Left forelimb (tissue), 1 donor: ENCODE measurements at places on chromosomes 6 and 20.

GRCh38 chr6:138446821-138447220 is 42.8 kb downstream of the HEBP2 start:
- DNase-seq = no peak

- DNase-seq = no peak
These were observed 119.1 kb downstream of the CHD6 start for GRCh38 chr20:41499064-41499463.

GRCh38 chr6:84615113-84615850 is 149.1 kb downstream of the TBX18 start:
- DNase-seq = no peak

DNA sequence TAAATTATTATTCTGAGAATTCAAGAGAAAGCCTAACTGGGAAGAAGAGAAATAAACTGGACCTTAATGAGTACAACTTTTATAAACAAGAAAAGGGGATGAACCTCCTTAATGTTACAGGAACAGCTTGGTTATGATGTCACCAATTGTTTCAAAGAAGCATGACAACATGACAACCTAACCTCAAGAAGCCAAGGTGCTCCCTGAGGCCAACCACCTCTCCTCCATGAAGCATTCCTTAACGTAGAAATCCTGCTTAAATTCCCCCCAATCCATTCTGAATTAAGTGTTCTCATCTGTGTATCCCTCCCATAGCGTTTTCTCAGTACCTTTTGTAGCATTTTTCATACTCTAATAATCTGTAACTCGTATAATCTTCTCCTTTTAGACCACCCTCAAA is 1.7 kb downstream of the HBS1L start:
- no peak for DNase-seq

- DNase-seq = no peak
These were observed 35.2 kb upstream of the HLA-G start for GRCh38 chr6:29792123-29793035.

- DNase-seq = no peak
These were observed 197.0 kb downstream of the SIM1 start for GRCh38 chr6:100267721-100268123.

GRCh38 chr20:60191014-60191413 is 232.8 kb downstream of the CDH26 start:
- no peak for DNase-seq

DNA sequence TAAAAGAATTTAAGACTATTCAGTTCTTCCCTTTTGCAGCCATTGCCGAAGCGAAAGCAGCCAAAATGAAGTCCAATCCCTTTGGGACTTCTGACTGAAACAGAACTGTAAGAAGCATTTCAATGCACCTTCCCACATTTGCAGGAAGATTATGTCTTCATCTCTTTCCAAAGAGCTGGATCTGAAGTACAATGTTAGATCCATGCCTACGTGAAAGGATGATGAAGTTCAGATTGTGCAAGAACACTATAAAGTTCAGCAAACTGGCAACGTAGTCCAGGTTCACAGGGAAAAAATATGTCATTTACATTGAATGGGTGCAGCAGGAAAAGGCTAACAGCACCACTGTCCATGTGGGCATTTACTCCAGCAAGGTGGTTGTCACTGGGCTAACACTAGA is 6.0 kb upstream of the FILIP1 start:
- no peak for DNase-seq

DNA sequence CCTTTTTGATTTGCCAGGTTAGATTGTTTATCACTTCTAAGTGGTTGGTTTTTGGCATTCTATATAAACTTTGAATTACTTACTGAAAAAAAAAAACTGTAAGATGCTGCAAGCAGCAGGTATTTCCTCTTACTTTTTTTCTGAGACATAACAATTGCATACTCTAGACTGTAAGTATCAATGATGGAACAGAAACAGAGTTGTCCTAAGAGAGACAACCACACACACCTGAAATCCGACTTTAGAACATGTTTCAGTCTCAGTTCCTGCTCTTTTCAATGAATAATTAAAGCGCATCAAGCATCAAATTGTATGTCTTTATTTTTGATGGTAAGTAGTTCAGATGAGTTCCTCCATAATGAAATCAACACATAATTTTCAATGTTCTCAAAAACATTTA is 105.3 kb upstream of the KHDRBS2 start:
- no peak for DNase-seq

DNA sequence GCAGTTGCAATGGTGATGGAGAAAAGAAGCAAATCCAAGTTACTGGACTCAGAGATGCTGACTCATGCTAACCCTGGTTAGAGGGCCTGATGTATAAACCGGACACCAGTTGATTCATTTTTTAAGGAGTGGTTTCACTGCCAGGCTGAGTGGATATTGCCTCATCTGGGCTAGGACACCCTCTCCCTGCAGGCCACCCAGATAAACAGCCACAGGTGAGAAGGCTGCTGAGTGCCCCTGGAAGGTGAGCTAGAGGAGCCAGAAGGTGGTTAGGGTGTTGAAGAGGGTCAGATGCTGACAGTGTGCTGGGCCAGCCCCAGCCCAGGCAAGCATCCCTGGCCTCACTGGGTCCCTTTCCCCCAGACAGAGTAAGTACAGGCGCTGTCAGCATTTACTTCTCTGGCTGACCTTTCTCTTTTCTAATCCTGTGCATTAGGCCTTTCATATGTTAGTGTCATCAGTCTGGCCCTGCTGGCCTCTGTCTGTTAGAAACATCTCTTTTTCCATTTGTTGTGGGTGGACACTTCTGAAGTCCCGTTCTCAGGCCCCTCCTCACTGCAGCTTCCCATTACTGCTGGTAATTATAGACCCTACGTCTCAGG is 13.5 kb downstream of the EPB41L1 start:
- DNase-seq = no peak

DNA sequence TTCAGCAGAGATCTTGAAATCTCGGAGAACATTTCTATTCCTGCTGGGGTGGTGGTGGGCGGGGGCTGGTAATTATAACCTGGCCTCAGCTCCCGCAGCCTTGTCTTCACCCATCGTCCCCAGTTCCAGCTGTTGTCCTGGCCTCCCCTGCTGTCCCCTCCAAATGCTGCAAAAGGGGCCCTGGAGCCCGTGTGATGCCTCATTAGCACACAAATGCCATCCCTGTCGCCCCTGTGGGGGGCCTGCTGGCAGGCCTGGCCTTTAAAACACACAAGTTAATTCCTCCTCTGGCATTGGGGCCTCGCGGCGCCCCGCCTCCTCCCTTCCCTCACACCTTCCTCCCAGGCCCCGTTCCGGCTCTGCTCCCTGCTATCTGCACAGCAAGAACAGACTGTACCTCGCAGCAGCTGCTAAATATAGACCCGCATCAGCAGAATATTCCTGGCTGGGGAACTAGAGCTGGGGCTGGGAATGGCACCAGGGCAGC is 85.7 kb downstream of the CDH22 start:
- no peak for DNase-seq

- DNase-seq = no peak
These were observed 123.9 kb downstream of the COL12A1 start for GRCh38 chr6:75081921-75082320.

- no peak for DNase-seq
These were observed 9.1 kb upstream of the CD40 start for GRCh38 chr20:46108976-46109375.

DNA sequence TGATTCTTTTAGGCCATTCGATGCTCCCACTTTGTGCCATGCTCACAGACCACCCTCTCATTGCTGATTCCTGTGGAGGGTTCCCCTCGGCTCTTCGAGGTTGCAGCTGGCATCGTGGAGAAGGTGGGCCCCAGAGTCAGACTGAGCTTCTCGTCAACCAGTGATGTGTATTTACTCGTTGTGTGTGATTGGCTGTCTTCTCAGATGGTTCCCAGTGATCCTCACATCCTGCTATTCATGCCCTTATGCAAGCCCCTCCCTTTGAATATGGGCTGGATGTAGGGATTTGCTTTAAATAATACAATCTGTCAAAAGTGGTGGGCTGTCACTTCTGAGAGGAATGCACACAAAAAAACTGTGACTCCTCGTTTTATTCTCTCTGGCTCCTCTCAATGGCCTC is 99.6 kb upstream of the ENPP5 start:
- no peak for DNase-seq

DNA sequence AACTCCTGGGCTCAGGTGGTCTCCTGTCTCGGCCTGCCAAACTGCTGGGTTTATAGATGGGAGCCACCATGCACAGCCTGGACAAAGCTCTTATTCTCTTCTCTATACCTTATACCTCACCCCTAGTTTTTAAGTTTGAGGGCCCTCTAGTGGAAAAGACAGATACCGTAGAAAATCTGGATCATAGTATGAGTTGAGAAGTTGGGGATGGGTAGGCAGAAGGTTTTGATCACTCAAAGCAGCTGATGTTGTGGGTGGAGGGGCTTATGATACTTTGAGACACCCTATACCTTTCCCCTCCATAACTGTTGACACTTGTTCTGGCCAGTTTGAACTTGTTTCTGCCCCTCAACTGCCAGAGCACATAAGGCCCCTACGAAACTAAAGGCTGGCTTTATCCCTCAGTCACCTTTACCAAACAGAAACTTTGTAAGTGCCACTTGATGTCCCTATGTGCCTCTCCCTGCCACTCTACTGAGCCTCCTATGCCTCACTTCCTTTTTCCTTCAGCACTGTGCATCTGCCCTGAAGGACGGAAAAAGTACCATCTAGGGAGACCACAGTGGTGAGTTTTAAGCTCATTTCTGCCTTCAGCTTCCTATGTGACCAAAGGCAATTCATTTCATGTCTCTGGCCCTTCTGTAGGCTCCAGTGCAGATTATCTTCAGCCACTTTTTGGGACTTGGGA is 28.6 kb downstream of the RALY start:
- no peak for DNase-seq

GRCh38 chr6:105374010-105374420 is 28.9 kb downstream of the PREP start:
- DNase-seq = no peak

DNA sequence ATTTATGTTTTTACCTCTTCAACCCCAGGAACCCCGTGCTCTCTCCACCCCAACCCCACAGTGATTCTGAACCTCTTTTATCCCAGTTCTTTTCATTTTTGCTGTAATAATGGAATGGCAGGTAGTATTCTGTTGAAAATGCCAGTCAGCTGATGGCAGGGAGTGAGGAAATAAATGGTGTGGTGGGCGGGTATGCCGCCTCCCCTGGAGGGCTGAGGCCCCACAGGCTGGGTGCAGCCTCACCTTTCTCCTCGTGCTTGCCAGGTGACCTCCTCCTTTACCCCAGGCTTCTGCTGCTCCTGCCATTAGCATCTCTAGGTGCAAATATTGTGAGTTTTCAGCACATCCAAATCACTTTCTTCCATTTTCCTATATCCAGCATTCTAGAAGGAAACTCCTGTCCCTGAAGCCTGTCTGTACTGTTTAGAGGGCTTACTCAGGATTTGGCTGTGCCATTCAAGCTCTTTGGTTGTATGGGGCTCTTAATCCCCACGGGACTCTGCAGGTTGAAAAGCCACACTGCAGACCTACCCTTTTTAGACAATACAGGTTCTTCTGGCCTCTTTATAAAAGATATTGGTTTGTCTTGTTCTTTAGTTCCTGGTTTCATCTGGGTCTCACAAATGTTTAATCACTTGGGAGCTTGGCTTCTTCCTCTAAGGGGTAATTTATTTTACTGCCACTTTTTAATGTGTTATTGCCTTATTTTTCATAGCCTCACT is 201.8 kb downstream of the JARID2 start:
- DNase-seq = no peak

GRCh38 chr6:39778581-39779255 is 13.5 kb upstream of the DAAM2 start:
- DNase-seq = no peak

GRCh38 chr20:50039706-50040431 is 57.1 kb downstream of the SNAI1 start:
- DNase-seq = no peak

DNA sequence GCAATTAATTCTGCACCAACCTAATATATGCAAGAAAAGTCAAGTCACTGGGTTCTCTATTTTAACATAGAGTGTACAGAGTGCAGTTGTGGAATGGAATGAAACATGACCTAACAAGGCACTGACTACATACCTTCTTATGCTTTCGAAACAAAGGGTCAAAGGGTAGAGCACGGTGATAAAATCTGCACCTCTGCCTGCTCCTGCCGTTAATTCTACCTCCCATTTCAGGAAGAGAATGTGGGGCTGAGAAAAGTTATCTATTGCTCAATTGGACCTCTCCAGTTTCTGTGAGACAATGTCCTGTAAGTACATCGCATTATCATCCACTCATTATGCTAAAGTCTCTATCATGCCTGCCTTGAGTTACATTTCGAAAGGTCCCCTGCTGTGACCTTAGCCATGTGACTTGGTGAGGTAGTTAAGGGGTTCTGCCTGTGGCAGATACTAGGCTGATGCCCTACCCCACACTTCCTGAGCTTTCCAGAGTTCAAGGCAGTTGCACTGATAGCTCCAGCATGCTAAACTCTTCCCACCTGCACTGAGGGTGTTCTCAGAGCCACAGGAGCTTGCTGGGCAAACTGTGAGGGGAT is 14.0 kb upstream of the MOCS1 start:
- DNase-seq = no peak

GRCh38 chr6:99522531-99522930 is 7.3 kb upstream of the USP45 start:
- no peak for DNase-seq

- no peak for DNase-seq
These were observed 15.5 kb upstream of the PRDM1 start for GRCh38 chr6:106070636-106071035.

- DNase-seq = no peak
These were observed 7.9 kb upstream of the BLCAP start for GRCh38 chr20:37535443-37536132.

DNA sequence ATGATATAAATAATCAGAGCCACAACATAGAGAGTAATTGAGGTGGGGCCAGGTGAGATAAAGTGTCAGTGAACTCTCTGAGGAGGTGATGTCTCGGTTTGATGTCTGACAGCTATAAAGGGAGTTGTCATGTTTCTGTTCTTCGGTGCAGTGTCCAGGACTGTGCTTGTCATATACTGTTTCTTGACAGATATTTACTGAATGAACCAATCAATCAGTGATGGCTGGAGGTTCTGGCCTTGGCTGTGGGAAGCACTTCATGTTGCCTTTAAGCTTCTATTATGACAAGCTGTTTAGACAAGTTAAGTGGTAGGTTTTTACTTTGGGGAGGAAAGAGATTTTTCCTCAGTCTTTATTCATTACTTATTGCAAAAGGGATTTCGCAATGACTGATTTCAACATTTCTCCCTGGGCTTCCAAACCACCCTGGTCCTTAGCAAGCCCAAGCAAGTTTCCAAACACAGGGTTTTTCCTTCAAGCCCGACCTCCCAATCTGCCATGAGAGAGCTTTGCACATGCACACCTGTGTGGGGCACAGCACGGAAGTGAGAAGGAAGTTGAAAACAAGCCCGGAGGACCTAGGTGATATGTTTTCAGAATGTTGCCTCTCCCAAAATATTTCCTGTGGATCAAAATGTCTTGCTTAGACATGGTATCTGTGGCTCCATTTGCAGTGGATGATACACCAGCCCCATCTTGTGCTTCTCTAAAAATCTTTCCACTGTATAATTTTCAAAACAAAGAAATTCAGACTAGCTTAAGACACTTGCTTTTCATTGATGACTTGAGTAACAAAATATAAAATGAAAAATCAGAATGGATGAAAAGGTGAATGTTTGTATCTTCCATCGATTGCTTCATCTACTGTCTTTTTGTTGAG is 567.3 kb upstream of the BTBD3 start:
- no peak for DNase-seq

GRCh38 chr20:59598625-59599310 is 5.6 kb upstream of the PHACTR3 start:
- no peak for DNase-seq
